ENCODE measurements at places on chromosomes 3 and 15.

DNA sequence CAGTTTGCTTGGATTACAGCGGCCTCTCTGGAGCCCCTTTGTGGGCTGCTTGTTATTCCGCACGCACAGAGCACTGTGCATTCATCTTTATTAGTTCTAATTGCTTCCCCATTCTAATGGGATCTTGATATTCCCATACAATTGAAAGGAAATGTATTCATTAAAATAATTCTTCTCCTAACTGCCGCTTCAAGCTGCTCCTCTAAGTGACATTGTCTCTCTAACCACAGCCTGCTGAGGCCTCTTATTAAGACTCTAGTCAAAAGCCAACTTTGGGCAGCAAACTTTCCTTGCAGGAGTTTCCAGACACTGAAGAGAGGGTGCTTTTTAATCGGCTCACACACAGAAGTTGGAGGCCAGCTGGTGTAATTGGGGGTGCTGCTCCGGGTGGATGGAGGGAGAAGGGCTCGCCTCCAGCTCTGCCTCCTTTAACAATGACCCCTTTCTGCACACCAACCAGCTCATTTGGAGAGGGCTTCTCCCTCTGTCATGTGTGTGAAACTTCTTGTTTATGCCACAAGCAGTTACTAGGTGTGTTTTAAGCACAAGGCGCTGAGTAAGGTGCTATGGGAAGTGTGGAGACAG is 5.6 kb upstream of the MAGEF1 start:
- no peak for DNase-seq

DNA sequence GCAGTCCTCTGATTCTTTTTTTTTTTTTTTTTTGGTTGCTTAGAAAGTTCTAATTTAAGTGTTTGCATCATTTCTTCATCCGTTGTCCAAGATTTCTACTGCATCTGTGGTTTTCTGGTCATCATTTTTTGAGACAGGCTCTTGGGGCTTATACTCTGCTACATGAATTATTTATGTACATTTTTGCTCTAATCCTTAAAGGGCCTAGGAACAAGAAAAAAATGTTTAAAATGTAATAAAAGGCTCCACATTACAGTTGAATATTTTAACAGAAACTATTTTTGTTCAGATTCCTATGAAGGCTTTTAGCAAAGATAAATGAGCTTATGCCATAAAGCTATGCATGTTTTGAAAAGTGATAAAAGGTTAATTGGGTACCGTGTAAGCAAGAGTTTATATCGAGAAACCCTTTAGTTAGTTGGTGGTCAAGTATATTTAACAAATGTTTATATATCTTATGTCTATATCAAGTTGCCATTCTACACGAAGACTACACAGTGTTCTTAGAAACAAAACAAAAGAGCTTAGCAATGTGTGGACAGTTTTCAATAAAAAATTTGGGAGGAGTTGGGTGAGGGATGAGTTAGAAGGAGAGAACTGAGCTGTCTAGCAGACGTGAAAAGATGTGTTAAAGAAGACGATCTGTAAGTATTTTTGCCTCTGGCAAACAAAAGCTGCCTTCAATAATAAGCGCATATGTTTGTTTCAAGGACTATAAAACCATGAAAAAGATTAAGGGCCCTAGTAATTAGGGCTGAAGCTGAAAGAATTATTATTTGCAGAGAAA is 563.6 kb upstream of the NAALADL2 start:
- DNase-seq, result no peak

GRCh38 chr3:193129607-193130006 is 111.4 kb upstream of the PLAAT1 start:
- no peak for DNase-seq

DNA sequence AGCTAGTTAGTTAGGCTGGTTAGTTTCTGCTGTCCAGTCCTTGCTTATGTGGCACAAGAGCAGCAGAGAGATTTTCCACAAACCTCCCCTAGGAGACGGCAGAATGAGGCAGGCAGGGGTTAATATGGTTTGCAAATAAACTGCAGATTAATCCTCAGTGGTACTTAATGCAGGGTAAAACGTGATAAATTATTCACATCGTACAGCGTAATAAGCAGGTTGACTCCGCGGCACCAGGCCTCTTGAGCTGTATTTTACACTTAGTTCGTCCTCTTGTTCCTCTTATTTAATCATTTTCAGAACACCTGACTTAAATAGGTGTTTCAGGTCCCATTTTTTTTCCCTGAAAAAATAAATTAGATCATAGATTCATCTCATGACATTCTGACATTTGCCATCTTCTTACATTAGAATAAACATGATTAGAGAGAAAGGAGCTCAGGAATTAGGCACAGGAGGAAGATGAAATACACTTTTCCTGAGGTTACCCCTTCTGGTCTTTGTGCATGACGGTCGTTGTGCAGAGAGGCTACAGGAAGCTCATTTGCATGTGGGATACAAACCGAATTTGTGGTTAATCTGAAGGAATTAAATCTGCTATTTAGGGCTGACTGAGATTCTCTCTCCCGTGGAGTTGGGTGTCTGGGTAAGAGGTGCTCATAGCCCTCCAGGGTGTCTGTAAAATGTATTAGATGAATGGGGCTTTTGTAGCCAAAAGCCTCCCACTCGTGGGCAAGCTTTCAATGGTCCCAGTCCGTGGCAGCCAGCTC is 27.1 kb upstream of the VPS8 start:
- DNase-seq, result no peak

GRCh38 chr3:105415951-105416350 is 49.2 kb downstream of the ALCAM start:
- no peak for DNase-seq

GRCh38 chr15:48617619-48618018 is 27.9 kb downstream of the FBN1 start:
- no peak for DNase-seq

- DNase-seq, result no peak
Measured at GRCh38 chr3:37307321-37307720, 132.9 kb upstream of the LRRFIP2 start.

- DNase-seq, result peak; percentile 92
Measured at GRCh38 chr15:40354408-40355171, 3.4 kb upstream of the DISP2 start.

DNA sequence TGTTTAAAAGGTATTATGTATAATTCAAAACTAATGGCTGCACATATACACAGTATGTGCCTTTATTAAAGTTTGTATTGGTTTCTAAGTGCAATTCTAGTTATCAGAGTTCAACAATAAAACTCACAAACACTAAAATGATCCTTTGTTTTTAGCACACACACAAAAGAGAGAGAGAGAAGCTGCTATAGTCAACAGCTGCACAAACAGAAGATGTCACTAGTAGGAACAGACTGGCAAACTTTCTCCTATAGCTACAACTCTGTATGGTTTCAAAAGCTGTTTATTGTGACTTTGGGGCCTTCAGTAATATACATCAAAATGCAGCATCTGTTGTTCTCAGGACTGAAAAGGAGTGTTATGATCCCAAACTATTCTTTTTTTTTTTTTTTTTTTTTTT is 6.1 kb downstream of the SECISBP2L start:
- DNase-seq, result no peak

DNA sequence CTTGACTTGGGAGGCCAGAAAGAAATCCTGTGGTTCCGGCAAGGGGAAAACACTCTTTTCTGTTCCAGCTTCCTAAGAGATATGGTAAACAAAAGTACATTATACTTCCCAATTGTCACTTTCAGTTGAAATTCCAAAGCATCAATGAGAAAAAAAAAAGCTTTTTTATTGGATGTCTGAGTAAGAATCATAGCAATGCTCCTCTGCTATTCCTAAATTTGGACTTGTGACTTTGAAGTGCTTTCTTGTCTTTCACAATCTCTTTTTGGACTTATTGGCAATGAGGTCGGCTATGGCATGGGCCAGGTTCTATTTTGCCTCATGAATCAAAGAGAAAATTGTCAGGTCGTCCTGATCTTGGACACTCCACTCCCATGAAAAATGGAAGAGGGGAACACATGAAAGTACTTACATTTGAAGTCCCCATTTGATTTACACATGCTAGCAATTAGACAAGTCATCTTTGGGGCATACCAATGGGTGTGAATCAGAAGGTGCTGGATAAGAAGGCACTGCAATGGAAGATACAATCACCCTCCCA is 170.5 kb downstream of the GREM1 start:
- DNase-seq, result no peak
